A673 (cell line): ENCODE measurements at places on chromosomes 6 and 20. TPM values are rescaled to one million over a fixed set of nuclear protein-coding genes. Genes with fewer than 3 reads are reported as not detected.

Gene SLC17A1
- not detected in 2 replicates for total RNA-seq

Gene IYD
- total RNA-seq = not detected in 2 replicates

- no peaks in the 10 kb centered on the region for H3K4me1 ChIP-seq
- peak; percentile 89 for DNase-seq
- H3K4me3 ChIP-seq = no peak overlapping the region
Measured at GRCh38 chr20:45771182-45771759, 20.4 kb downstream of the WFDC3 start.

DNA sequence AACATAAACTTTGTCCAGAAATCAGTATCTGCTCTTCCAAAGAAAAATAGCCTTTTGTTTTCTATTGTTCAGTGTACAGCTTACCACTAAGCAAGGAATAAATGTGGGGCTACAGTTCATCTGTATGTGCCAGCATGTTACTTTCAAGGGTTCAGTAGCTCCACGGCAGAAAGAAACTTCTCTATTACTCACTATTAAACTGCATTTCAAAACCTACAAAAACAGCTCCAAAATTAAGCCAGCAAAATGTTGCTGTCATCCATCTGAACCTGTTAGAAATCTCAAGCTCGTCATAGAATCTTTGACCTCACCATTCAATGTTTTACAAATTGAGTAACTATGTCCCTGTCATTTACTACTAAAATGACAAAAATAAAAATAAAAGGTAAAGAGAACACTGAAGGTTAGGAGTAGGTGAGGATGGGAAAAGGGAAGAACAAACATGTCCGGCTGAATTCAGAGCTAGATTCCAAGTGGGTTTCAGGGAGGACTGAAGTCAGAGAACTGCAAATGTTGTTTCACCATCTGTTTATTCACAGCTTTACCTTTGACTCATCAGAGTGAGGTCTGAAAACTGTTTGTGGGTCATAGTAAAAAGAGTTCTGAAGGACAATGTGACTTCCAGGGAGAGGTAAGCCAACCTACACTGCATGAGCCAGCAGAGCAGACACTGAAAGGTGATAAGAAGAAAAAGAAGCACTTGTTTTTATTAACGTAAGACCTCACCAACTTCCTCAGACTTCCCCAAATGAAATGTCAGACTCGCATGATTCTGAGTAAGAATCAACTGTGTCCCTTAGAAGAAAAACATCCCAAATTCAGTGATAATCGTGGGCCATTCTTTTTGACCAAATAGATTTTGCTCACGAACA, 62.0 kb downstream of the ATXN1 start:
- peaks cover 33% of the 10 kb centered on the region for H3K4me1 ChIP-seq
- no peaks in the 10 kb centered on the region for H3K27me3 ChIP-seq
- no peaks in the 10 kb centered on the region for H3K36me3 ChIP-seq
- H3K4me3 ChIP-seq = no peak overlapping the region

DNA sequence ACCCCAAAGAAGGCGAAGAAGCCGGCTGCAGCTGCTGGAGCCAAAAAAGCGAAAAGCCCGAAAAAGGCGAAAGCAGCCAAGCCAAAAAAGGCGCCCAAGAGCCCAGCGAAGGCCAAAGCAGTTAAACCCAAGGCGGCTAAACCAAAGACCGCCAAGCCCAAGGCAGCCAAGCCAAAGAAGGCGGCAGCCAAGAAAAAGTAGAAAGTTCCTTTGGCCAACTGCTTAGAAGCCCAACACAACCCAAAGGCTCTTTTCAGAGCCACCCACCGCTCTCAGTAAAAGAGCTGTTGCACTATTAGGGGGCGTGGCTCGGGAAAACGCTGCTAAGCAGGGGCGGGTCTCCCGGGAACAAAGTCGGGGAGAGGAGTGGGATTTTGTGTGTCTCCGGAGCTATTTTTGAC, 69.6 kb downstream of the HFE start:
- peaks cover 12% of the 10 kb centered on the region for H3K4me1 ChIP-seq
- H3K27me3 ChIP-seq = no peaks in the 10 kb centered on the region
- no peaks in the 10 kb centered on the region for H3K36me3 ChIP-seq
- no peak for DNase-seq
- H3K4me3 ChIP-seq = peak overlapping the region; percentile 89
- H3K27ac ChIP-seq = peak overlapping the region; percentile 99

- no peak overlapping the region for H3K4me3 ChIP-seq
- no peaks in the 10 kb centered on the region for H3K4me1 ChIP-seq
- no peak overlapping the region for H3K27ac ChIP-seq
- peaks cover 25% of the 10 kb centered on the region for H3K27me3 ChIP-seq
- no peak for DNase-seq
- H3K36me3 ChIP-seq = no peaks in the 10 kb centered on the region
Measured at GRCh38 chr6:376827-377640, 14.5 kb upstream of the IRF4 start.

GRCh38 chr6:52186075-52186474, at the start of gene IL17A:
TSS of gene IL17A (plus strand) at chr6:52186375. CDS start at chr6:52186432, 57 bp downstream.
- no peaks in the 10 kb centered on the region for H3K4me1 ChIP-seq
- no peaks in the 10 kb centered on the region for H3K27me3 ChIP-seq
- no peaks in the 10 kb centered on the region for H3K36me3 ChIP-seq
- no peak within 1 kb of the TSS for H3K27ac ChIP-seq

DNA sequence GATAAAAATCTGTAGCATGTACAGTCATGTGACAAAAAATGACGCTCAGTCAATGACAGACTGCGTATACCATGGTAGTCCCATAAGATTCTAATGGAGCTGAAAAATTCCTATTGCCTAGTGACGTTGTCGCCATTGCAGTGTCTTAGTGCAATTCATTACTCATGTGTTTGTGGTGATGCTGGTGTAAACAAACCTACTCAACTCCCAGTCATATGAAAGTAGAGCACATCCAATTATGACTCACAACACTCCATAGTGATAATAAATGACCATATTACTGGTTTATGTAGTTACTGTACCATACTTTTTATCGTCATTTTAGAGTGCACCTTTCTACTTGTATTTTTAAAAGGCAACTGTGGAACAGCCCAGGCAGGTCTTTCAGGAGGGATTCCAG, 45.0 kb downstream of the TFAP2A start:
- H3K36me3 ChIP-seq = no peaks in the 10 kb centered on the region
- DNase-seq = no peak

- DNase-seq = no peak
- H3K36me3 ChIP-seq = no peaks in the 10 kb centered on the region
- H3K4me1 ChIP-seq = no peaks in the 10 kb centered on the region
- H3K27ac ChIP-seq = no peak overlapping the region
Measured at GRCh38 chr6:156589281-156589680, 187.9 kb upstream of the ARID1B start.

- DNase-seq = no peak
- H3K4me3 ChIP-seq = no peak overlapping the region
- no peak overlapping the region for H3K27ac ChIP-seq
- no peaks in the 10 kb centered on the region for H3K36me3 ChIP-seq
- H3K4me1 ChIP-seq = no peaks in the 10 kb centered on the region
- peaks cover 5% of the 10 kb centered on the region for H3K27me3 ChIP-seq
Measured at GRCh38 chr20:8664778-8665177, 404.1 kb upstream of the PLCB4 start.
